ENCODE measurements at places on chromosomes 6 and 20.

GRCh38 chr6:81768150-81768942 is 15.9 kb upstream of the TENT5A start:
- no peak for DNase-seq

DNA sequence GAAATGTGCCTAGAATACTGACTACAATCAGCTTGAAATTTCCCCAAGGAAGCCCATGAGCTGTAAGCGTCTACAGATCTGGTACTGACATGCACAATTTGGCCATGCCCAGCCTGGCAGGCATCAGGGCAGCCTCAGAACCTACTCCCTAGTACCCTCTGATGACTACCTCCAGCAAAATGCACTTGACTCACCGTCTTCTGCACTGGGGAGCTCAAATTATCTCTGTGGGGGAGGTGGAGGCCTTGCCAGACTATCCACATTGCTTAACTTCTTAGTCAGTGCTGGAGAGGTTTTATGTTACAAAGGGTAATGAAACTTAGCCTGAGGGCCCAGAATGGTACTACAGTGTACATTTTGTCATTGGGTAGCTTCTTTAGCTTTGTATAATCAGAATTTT is 126.0 kb upstream of the ADGRF1 start:
- DNase-seq = no peak

DNA sequence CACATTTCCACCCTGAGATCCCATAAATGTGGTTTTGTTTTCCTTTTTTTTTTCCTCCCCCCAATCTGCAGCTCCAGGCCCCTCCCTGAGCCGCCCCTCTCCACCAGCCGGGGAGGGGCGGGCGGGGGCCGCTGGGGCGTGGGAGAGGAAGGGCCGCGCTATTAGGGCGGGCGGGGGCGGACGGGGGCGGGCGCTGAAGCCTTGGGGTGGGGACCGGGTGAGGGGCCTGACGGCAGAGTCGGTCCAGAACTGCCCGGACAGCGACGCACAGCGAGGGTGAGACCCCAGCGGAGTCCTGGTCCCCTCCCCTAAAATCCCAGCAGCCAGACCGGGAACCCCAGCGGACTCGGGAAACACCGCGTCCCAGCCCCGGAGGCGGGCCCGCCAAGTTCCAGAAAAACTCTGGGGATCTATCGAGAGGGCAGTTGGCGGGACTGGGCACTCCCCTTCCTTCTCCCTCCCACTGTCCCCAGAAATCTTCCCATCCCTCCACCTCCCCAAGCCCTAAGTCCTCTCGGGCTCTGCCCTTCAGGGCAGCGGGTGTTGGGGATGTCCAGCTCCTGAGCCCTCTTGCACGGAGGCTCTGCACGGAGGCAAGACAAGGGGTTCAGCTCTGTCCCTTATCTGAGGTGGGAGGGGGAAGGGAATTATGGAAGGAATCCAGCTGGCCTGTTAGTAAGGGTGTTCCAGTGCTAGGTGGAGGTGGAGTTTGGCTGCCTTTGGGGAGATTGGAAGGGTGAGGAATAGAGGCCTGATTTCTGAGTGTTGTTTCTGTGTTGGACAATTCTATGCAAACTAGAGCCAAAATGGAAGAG is at the start of gene PRICKLE4:
Gene PRICKLE4 (plus strand): TSS at position 232 of the 815 bp plus-strand sequence. CDS start 2,692 bp downstream, outside the sequence.
- DNase-seq = no peak

DNA sequence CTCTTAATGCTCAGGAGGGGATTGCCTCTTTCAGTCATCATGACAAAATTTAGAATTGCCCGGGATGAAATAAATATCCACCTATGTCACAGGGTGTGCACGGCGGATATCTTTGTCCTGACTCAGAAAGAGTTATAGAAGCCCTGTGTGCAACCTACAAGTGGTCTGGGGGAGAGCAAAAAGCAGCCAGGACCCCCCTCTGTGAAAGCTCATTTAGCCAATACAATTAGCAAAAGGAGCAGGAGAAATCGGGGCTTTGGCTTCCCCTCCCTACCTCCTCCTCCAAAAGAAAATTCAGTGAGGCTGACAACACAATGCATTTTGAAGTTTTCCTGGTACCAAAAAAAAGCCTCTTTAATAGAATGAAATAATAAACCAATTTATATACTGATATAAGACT is 21.8 kb downstream of the FOXA2 start:
- no peak for DNase-seq

- DNase-seq = no peak
Observed at GRCh38 chr6:43120944-43121913, 45.1 kb downstream of the PTK7 start.

DNA sequence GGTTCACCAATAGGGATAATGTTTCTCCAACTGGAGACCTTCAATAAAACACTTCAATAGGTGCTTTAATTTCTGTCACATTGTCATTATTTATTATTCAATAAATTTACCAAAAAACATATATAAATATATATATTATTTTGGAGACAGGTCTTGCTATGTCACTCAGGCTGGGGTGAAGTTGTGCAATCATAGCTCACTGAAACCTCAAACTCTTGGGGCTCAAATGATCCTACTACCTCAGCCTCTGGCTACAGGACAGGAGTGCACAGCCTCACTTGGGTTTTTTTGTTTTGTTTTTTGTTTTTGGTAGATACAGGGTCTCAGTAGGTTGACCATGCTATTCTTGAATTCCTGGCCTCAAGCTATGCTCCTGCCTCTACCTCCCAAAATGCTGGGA is 9.9 kb downstream of the SMLR1 start:
- DNase-seq = no peak

DNA sequence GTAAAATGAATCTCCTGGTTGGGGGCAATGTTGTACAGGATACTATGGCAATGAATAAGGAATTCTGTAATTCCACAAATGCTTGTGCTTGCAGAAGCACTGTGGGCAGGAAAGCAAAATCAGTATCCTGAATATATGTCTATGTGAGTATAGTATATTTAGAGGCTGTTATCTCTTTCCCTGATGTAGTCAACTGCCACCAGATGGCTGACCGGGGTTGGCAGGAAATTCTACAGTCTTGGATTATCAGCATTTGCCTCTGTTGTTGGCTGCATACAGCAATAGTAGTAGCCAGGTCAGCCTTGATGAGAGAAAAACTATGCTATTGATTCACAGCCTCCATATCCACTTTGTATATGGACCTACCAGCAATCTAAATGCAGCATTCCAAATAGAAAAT is 425.1 kb upstream of the JAG1 start:
- no peak for DNase-seq

DNA sequence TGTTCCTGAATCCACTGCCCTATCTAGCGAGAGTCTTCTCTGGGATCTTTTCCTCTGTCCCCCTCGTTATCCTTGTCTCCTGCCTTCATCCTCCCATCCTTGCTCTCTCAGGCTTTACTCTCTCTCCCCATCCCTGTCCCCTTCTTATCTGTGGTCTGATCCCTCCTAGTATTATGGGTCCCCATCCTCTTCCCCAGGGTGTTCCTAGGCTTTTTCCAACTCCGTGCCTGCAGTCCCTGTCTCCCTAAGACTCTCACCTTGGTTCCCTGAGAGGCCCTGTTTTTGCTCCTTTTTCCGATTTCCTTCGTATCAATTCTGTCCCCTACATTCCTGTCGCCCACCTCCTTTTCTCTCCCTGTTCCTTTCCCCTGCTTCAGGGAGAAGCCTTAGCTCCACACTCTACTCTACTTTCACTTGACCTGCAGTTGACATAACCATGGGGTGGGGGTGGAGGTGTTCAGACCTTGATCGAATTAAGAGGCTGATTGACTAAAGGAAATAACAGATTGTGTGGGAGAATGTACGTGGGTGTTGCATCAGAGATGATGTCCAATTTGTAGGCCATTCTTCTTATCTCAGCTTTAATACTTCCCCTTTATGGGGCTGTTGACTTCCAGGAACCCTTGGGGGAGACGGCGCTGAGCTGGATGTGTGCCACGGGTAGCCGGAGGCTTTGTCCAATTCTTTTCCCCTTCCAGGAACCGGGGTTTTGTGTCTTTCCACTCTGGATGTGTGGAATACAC is 905 bp downstream of the PPARD start:
- no peak for DNase-seq

DNA sequence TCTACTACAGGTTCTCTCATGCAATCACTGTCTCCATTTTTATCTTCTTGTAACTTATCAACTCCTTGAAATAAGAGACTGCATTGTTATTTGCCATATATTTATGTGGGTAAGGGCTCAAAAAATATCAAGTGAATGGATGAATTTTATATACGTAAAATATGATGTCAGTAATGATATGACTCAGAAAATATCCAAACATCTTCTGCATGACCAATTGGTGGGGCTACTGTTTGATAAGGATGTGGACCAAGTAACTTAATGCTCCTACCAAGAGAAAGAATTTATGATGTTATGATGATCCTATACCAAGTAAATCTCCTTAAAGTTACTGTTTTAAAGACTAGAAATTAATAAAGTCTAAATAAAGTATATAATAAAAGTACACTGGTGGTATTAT is 103.7 kb downstream of the OGFRL1 start:
- no peak for DNase-seq

DNA sequence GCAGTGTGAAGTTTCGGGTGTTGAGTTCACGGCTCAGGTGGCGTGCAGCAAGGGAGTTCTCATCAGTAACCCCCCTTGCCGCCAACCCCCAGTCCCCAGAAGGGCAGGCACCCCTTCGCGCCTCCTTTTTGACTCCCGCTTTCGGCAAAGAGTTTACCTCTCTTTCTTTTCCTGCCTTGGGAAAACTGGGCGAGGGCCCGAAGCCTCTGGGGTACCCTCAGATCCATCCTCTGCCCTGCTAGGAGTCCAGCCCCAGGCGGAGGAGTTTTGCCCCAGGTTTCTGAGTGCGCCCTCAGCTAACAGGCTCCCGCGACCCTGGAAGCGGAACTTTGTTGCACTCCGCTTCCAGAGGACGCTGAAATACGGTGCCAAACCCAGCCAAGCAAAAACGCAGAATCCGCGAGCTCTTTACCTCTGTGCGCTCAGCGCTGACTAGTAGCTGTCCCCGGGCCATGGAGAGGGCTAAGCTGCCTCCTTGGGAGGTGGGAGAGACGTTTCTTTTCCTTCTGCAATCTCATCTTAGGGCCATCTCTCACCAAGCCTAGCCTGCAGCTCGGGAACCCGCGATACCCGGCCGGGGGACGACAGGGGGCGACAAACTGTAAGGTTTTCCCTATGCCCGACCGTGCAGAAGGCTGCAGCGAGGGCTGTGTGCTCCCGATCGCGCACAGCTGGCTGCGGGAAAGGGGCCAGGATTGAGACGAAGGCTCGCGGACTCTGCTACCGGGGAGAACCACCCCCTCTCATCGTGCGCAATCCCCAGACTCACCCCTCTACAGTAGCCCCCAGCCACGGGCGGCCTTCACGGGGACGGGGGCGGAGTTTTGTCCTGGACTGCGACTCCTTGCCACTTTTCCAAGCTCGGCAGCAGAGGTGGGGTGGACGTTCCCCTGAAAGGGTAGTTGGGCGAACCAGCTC is 2.7 kb upstream of the PAX1 start:
- no peak for DNase-seq

DNA sequence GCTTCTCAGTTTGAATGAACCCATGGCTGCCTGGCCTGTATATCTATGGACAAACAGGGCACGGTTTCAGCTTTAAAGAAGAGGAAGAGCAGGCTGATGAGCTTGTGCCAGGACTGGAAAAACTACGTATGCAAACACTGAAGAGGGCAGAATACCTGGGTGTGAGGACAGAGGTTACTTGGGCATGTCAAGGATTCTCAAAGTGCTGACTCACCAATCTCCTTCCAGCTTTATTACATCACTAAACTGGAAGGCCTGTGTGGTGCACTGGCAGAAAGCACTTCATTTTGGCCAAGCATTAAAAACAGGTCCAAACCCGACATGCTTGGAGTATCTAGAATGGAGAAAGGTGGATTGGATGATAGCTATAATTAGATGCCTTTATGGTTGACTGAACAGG is 95.2 kb downstream of the GMPR start:
- no peak for DNase-seq

DNA sequence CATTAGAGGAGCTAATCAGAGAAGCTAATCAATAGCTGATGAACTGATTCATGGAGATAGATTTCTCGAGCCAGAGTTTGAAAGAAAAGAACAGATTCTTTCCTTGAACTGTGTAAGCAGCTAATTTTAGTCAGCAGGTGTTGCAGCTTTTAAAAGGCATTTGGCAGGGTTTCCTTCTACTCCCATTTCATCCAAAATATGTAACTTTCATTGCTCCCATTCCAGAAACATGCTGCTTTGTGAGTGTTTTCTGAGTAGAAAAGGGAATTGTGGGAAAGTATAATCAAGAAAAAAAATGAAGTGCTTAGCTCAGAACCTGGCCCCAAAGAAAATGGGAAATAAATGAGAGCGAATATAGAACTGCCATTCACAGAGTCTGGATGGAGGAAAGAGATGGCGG is 20.8 kb downstream of the SLC35F1 start:
- DNase-seq = no peak

DNA sequence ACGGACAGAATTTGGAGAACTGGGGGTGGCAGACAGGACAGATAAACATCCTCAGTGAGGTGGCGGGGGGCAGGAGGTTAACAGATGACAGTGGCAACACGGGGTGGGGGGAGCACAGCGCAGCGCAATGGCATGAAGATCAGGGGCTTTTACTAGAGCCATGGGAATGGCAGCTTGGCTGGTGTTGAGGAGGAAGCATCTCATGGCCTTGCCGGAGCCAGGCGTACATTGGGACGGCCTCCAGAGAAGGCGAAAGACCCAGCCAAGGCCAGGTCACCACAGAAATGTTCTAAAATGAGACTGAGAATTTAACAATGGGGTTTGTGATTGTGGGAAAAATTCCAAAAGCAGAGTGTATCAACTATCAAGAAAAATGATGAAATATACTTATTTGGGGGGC is 173.0 kb downstream of the PRKN start:
- DNase-seq = no peak

DNA sequence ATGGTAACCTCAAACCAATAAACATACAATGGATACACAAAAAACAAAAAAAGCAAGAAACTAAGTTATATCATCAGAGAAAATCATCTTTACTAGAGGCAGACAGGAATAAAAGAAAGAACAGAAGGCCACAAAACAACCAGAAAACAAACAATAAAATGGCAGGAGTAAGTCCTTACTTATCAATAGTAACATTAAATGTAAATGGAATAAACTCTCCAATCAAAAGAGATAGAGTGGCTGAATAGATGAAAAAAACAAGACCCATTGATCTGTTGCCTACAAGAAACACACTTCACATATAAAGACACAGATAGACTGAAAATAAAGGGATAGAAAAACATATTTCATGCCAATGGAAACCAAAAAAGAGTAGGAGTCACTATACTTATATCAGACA is 81.3 kb upstream of the GJE1 start:
- no peak for DNase-seq

DNA sequence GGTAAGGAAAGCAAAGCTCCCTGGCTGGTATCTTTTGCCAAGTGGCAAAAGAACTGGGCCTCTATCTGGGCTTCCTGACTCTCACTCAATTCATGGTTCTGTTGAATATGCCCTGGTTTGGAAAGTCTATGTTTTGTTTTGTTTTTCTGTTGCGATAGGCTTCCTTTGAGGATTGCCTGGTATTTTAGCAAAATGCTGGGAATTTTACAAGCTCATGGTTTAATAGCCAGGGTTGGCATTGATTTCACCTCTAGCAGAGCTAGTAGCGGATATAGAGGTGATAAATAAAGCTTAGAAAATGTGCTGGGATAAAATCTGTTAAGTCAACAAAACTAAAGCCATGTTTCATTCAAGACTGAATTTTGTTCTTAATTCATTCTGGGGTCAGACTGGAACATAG is 109.9 kb downstream of the RNF144B start:
- DNase-seq = no peak

Data from activated naive CD8-positive, alpha-beta T cell treated with anti-CD3 and anti-CD28 coated beads, Interleukin-2, amount 50 U/mL, for 16 hours (primary cell).